Activated T-helper 1 cell treated with anti-CD3 and anti-CD28 coated beads, Interleukin-2, amount 50 U/mL, for 16 hours (primary cell): ENCODE measurements at places on chromosomes 4 and X.

GRCh38 chr4:64014647-64015046 lies 394.6 kb downstream of the TECRL start:
- no peak for DNase-seq

DNA sequence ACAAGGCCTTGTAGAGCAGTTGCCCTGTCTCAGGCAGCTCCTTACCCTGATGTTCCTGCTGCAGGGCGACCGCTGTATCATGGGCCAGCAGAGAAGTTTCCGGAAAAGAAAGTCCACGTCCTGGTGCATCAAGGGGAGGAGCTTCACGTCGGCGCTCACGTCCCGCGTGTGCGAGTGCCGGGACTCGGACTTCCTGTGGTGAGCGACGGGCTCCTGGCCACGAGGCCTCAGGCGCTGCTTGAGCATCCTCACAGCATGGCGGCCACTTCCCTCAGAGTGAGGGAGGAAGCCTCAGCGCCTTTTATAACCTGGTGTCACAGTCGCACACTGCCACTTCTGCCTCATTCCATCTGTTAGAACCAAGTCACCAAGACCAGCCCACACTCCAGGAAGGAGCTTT lies 225.5 kb downstream of the AFAP1 start:
- no peak for DNase-seq

DNA sequence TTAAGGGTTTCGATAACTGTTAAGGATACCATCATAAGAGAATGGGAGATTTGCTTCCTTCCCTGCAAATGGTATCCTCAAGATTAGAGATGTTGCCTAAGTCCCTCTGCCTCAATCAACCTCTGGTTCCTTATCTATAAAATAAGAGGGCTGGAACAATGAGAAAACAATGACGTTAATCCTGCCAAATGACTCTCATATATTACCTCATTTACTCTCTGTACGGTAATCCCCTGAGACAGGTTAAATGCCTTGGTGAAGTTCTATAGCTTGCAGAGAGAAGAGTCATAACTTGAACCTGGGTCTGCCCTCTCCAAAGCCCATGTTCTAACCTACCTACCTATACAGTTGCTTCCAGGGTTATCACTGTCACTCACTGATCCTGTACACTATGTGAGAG lies 100.2 kb upstream of the OTUD4 start:
- no peak for DNase-seq

DNA sequence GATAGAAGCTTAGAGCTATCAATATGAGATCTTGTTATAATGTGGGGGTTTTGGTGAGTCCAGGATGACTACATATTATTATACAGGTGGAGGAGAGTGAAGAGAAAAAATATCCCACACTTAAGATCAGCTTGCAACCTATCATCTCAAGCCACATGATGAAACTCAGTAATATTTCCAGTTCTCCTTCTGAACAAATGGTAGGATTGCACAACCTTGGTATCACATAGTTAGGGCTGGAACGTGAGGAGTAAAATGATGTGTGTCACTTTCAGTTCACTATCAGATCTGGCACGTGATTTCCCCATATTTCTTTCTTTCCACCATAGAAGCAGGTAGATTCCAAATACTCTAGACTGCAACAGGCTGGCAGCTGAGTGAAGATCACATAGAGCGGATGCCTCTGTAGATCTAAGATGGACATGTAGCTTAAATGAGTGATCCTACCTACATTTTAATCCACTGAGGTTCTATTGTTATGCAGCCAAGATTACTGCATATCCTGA lies 150.6 kb upstream of the ANKRD50 start:
- DNase-seq = no peak

DNA sequence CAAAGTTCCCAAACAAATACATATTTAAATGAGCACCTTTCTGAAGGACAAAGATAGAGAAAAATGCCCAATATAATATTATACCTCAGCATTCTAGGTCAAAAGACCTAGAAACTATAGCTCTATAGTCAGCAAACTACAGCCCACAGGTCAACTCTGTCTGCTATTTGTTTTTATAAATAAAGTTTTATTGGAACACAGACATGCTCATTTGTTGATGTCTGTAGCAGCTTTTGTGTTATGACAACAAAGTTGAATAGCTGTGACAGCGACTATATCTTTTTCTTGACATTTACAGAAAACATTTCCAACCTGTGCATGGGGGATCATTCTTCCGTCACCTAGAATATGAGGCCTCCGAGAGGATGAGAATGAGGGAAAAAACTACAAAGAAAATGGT lies 48.7 kb upstream of the WDR19 start:
- DNase-seq = no peak

- DNase-seq = no peak
Measured at GRCh38 chr4:117154251-117154650, 68.9 kb upstream of the TRAM1L1 start.

- DNase-seq = no peak
Measured at GRCh38 chr4:12178614-12179610, 750.2 kb upstream of the HS3ST1 start.

DNA sequence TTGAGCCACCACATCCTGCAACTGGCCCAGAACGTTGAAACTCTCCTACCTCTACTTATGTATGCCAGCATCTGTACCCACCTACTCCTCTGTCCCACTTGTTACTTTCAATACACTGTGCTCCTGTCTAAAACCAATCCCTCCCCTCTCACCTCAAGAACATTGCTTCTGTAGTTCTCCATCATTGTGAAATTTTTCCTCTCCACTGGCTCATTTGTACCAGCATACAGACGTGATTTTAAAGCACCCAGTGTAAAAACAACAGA lies 25.5 kb upstream of the USO1 start:
- no peak for DNase-seq

DNA sequence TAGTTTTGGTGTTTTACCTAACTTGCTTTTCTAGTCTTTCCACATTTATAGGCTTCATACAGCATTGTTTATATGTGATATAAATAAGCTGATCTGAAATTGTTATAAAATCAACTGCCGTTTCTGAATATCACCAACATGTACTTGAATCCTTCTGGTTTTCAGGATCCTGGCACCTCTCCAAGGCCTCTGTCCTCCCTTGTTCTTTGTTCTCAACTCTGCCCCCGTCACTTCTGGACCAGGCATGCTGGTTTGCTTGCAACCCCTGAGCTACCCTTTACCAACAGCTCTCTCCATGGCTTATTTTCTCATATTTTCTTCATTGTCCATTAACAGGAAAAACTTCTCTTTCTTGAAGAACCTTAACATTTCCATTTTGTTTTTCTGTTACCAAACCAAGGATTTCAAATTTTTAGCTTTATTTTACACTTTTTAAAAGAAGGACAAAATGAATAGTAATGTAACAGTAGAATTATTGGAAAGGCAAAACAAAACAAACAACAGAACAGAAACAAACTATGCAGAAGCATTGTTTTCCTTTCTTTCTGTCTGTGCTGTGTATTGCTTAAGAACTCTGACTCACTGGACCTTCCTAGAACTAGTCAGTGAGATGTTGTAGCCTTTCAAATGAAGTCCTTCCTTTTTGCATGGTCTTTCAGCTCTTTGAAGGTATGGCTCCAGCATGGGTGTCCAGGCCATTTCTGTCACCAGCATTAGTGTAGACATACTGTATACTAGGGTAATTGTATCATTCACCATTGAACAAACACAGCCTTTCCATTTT lies 44.8 kb downstream of the BANK1 start:
- DNase-seq = no peak

GRCh38 chr4:181259081-181259709 lies 984.0 kb upstream of the TENM3 start:
- DNase-seq = no peak

DNA sequence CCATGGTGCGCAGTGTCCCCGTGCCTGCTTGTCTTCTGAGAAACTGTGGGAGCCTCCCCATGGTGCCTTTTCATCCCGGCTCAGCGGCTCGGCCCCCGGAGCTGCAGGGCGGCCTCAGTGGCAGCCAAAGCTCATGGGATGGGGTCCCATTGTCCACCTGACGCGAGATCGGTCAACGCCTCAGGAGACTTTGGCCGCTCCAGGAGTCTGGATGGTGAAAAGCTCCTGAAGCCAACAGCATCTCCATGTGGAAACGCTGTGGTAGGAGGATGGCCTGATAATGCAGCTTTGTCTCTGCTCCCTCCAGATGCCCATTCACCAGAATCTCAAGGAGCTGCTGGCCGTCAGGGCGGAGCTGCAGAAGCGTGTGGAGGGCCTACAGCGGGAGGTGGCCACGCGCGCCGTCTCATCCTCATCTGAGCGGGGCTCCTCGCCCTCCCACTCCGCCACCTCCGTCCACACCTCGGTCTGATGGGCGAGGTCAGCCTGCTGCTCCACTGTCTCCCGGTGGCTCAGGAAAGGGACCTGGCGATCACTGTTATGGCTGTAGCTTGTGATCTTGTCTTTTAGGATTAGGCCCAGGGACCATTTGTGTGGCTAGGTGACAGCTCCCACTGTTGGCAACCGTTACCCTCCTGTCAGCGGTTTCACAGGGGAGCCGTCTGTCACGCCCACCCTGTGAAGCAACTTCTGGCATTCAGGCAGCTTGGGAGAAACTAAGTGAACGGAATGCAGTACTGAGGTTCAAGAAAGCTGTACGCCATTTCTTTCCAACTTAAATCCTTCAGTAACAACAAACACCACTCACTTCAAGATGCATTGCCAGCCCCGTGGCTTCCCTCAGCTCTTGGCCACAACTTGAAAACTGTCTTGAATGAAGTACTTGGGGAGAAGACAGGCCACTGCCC lies 69.3 kb downstream of the MTMR1 start:
- no peak for DNase-seq

GRCh38 chr4:35538807-35539206 lies 705.5 kb downstream of the ARAP2 start:
- no peak for DNase-seq

DNA sequence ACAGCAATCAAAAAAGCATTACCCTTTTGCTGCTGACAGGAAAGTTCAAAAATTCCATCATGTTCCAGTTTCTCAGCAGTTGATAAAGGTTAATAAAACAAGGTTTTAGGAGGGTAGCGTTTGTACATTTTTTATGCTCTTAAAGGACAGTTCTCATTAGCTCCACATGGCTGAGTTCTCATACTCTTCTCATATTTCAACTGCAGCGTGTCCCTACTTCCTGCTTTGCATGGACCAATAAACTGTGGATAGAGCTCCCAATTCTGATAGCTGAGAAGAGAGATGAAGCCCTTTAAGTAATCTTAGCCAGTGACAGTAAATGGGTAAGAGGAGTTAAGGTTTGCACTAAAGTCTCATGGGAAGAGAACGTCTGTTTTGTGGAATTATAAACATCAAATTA lies 53.5 kb downstream of the SPANXA2 start:
- DNase-seq = no peak

DNA sequence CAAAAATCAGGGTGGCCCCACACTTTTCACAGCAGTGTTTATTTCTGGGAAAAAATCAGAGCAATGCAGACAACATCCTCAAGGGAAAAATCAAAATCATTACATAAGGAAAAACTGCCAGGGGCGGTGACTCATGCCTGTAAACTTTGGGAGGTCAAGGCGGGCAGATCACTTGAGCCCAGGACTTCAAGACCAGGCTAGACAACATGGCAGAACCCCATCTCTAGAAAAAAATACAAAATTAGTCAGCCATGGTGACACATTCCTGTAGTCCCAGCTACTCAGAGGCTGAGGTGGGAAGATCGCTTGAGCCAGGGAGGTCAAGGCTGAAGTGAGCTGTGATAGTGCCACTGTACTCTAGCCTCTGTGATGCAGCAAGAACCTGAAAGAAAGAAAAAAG lies 102.8 kb downstream of the NAF1 start:
- no peak for DNase-seq

DNA sequence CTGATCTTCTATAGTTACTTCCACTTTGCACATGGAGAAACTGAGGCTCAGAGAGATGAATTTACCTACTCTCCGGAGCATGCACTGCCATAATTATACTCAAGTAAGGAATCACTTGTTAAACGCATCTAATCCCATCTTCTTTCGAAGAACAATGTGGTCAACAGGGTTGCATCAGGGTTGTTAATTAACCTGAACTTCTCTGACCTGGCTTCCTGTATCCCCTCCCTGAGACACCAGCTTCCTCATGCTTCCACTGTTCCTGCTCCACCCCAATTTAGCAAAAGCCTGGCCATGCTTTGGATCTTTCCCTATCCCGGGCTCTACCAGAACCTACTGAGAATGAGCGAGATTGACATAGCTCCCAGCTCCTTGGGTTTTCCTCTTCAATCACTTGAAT lies 136.7 kb downstream of the SMIM20 start:
- no peak for DNase-seq

- DNase-seq = no peak
Measured at GRCh38 chr4:137203601-137204000, 328.7 kb downstream of the PCDH18 start.

DNA sequence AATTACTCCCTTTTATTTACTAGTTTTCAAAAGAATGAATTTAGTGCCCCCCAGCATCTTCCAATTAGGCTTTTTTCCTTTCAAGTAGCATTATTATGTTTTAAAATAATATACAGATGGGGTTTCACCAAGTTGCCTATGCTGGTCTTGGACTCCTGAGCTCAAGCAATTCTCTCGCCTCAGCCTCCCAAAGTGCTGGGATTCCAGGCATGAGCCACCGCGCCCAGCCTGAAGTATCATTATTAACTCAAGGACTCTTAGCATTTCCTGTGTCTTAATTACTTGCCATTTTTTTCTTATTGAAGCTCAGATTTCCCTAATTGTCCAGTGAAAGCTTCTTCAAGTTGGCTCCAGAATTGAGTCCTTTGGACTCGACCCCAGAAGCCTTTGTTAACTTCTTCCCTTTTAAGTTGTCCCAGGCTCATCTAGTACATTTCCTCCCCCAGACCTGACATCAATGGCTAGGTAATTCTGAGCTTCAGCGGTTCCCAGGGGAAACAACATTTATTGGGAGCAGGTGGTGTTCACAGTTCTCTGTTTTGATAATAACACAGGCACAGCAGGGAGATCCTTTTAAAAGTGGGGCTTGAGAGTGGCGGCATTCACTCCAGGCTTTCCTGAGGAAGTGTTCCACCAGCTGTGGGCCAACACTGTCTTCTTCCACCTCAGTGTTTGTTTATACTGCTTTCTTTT lies 10.0 kb downstream of the SAT1 start:
- DNase-seq = no peak

GRCh38 chrX:136047969-136048368 lies 62.7 kb downstream of the SLC9A6 start:
- DNase-seq = no peak

- no peak for DNase-seq
Measured at GRCh38 chr4:131566026-131566425, 1583.1 kb upstream of the PCDH10 start.

DNA sequence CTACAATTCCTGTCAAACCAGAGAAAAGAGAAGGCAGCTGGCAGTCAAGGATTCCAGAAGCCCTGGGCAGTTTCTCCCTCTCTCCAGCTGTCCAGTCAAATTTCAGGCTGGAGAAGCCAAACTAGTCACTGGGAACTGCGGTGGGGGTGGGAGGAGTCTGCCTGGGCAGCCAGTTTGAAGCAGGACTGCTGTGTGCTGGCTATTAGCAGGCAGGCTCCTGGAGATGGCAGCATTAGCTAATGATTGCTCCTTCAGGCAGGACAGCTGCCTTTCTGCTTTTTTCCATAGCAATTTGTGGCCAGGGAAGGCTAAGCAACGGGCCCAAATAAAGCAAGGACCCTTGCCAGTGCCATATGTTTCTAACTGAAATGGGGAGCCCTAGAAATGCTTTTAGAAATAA lies 44.7 kb upstream of the FGF13 start:
- DNase-seq = no peak

GRCh38 chr4:7361280-7361895 lies 73.3 kb downstream of the PSAPL1 start:
- DNase-seq = no peak
